Stimulated activated CD8-positive, alpha-beta memory T cell treated with anti-CD3 and anti-CD28 coated beads, Interleukin-15, amount 100 ng/mL, for 4 hours (primary cell): ENCODE measurements at places on chromosomes 16 and 17.
A peak's percentile ranks its signal among the peaks of the same experiment; 100 is the strongest.

DNA sequence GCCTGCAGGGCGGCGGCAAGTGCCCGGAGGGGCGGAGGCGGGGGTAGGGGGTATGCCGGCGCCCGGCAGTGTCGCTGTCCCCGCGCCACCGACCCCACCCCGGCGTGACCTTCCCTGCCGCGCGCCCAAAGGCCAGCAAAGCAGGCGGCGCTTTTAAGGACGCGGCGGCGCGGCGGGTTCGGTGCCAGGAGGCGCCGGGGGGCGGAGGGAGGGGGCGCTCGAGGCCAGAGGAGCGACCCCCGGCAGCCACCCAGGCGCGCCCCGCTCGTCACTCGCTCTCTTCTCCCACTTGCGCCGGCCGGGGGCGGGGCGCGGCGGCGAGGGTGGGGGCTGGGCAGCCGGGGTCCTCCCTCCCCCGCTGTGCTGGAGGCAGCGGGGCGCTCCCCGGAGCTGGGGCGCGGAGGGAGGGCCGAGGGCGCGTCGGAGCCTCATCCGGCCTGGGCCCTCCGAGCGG lies 8.6 kb upstream of the BAHCC1 start:
- DNase-seq = no peak

GRCh38 chr16:27849621-27850020 lies 213.9 kb downstream of the GSG1L start:
- no peak for DNase-seq

DNA sequence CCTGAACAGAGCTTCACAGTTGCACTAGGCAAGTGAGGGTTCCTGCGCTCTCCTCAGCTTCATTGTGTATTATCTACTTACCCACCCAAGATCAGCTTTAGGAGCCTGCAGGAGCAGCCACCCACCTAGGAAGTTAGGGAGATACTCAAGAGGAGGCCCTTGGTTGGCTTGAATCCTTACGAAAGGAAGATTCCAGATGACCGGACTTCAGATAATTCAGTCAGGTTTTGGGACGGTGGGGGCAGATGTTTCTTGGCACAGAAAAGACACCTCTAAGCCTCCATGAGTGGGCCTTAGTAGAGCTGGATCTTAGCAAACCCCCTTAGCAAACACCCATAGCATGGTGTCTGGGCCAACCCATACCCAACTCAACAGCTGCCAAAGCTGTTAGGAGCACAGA lies 2.4 kb upstream of the CBFB start:
- DNase-seq = no peak

DNA sequence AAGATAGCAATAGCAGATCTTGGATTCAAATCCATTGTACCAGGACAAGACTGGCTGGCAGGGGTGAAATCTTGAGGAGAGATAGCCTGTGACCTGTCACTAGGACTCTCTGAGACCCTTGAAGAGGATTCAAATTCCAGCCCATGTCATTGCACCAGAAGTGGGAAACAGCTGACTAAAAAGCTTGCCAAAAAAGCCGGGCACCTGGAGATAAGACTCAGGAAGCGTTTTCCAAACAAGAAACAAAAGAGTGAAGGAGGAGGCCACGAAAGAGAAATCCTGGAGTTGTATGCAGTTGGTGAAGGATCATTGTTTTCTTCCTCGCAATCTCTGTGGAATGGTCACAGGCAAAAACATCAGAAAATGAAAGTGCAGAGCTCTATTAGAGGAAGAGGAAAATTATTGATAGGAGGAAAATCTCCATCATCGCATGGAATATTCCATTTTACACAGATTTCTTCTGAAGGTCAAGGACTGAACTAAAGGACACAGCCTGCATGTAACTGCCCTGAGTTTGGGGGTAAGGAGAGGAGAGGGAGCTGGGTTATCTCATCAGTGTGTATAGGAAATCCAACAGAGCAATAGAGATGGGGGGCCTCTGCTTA lies 9.0 kb upstream of the WSB1 start:
- DNase-seq = no peak

DNA sequence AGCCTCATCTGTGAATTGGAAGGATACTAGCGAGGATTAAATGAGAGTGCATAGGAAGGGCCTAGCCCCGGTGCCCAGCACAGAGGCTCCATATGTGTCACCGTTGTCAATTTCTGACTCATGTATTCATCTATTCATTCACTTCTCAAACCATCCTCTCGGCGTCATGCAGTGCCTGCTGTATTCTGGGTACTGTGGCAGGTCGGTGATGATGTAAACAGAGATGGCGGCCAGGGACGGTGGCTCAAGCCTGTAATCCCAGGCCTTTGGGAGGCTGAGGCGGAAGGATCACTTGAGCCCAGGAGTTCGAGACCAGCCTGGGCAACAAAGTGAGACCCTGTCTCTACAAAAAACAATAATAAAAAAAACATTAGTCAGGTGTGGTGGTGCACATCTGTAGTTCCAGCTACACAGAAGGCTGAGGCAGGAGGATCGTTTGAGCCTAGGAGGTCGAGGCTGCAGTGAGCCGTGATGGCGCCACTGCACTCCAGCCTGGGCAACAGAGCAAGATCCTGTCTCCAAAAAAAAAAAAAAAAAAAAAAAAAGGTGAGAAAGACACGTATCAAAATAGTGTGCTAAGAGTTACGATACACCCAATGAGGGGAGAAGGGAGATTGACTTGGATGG lies 4.3 kb upstream of the PPP1R1B start:
- no peak for DNase-seq

- DNase-seq = no peak
Observed at GRCh38 chr17:42568341-42569111, 1.6 kb downstream of the MLX start.

GRCh38 chr17:79728169-79728907 lies 2.4 kb upstream of the ENPP7 start:
- DNase-seq = peak; percentile 67

GRCh38 chr16:64880994-64881393 lies 240.9 kb downstream of the CDH11 start:
- DNase-seq = no peak

DNA sequence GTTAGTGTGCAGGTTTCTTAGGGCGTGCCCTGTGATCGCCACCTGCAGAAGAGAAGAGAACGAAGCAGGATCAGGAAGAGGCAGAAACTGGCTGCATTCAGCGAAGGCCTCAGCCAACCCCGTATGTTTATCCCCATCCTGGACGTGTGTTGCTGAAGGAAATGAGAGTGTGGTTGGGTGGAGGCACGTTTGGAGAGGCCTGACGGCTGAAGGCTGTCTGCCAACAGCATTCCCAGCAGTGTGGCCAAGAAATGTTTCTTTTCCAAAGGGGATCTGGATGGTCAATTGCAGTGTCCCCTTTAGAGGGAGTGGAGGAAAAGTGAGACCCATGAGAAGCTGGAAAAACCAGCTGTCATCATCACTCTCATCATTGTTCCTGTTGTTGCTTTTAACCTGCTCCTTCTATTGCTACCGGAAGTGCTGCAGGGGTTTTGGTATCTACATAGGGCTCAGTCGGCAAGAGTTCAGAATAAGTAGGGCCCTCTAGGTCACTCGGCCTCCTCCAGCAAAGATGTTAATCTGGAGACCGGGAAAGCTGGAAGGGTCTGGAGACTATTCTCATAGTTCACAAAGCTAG lies 46.5 kb upstream of the SLC47A1 start:
- DNase-seq = no peak

- no peak for DNase-seq
Observed at GRCh38 chr17:59848778-59849177, 44.0 kb downstream of the TUBD1 start.

DNA sequence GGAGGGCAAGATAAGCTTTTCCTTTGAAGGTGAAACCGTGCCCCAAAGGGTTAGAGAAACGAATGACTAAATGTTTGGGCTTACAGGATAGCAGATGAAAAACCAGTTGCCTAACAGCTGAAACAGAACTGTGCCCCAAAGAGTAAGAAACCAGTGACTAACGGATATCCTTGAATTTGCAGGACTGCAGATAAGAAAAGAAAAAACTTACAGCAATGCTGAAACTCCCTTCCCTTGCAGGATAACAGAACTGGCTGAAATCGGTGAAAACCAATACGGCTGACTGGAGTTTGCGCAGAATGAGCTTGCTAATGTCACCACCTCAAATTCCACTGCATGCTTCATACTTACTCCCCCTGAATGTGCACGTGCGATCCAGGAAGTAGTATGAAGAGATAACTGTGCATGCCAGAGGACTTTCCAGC lies 175.2 kb upstream of the NLRP1 start:
- no peak for DNase-seq

GRCh38 chr17:69812240-69812837 lies 262.7 kb upstream of the KCNJ16 start:
- DNase-seq = no peak

DNA sequence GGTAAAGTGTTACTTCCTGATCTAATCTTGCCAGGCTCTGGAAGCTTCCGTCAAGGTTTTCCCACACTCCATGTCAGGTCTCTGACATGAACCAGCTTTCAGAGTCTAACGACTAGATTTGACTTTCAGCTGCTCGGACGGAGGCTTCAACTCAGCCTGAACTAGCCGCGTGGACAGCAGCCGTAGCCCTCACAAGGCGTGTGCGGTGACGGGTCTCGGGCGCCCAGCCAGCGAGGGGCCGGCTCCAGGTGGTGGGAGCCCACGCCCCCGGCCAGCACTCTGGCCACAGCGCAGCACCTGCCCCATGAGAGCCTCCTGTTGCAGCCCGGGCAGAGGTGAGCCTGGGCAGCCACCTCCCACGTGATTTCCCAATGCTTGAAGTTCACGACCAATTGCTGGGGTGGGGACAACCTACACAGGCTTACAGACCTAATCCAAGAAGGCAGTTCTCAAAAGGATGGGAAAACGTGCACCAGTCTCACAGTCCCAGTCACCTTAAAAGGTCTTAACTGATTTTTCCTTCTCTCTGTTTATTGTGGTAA lies 45.5 kb downstream of the TBC1D16 start:
- no peak for DNase-seq

GRCh38 chr17:68057531-68057952 lies 22.0 kb downstream of the KPNA2 start:
- DNase-seq = peak; percentile 4

- no peak for DNase-seq
Observed at GRCh38 chr17:78741644-78742284, 40.3 kb downstream of the CYTH1 start.

GRCh38 chr16:66959704-66960161 lies 1.3 kb upstream of the CES3 start:
- DNase-seq = no peak

GRCh38 chr16:27676839-27677238 lies 126.9 kb downstream of the KATNIP start:
- no peak for DNase-seq

- no peak for DNase-seq
Observed at GRCh38 chr17:983921-984320, 4.3 kb upstream of the NXN start.

DNA sequence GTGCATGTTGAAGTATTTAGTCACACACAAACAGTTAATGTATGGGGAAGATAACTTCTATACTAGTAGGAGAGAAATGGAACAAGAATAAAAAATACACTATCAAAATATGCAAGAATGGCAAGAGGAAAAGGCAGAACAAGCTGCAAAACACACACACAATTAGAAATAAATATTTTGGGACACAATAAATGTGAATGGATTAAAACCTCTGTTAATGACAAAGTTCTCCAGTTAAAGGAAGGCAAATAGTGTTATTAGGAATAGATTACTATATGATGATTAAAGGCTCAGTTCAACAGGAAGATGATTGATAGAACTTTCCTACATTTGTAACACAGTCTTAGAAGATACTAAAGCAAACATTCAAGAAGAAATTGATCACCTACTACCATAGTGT lies 106.3 kb upstream of the ZNF750 start:
- no peak for DNase-seq

- DNase-seq = no peak
Observed at GRCh38 chr16:81036751-81037350, 1.2 kb downstream of the ATMIN start.

GRCh38 chr16:49800876-49801275 lies 55.0 kb downstream of the ZNF423 start:
- DNase-seq = no peak

DNA sequence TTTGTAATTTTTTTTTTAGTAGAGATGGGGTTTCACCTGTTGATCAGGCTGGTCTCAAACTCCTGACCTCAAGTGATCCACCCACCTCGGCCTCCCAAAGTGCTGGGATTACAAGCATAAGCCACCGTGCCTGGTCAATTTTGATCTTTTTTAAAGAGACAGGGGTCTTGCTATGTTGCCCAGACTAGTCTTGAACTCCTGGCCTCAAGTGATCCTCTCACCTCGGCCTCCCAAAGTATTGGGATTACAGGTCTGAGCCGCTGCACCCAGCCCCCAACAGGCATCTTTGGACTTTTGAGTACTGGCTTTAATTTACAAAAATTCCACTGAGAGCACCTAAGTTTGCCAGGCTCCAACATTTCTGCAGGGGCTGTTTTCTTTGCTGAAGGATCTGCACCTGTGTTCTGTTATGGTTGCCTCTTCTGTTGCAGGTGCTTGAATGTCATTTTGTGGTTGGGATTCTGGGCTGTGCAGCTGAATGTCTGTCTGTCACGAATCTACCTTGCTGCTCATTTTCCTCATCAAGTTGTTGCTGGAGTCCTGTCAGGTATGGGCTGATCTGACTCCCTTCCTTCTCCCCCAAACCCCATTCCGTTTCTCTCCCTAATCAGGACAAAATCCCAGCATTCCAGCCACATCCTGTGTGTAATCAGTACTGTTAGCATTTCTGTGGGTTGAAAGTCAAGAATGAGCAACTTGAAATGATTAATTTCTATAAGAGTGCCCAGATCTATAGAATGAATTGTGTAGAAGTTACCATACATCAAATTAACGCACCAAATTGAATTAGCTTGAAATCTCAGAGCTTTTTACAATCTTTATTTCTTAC lies 8.5 kb downstream of the G6PC1 start:
- DNase-seq = no peak

GRCh38 chr17:72474719-72475477 lies 354.1 kb downstream of the SOX9 start:
- no peak for DNase-seq

DNA sequence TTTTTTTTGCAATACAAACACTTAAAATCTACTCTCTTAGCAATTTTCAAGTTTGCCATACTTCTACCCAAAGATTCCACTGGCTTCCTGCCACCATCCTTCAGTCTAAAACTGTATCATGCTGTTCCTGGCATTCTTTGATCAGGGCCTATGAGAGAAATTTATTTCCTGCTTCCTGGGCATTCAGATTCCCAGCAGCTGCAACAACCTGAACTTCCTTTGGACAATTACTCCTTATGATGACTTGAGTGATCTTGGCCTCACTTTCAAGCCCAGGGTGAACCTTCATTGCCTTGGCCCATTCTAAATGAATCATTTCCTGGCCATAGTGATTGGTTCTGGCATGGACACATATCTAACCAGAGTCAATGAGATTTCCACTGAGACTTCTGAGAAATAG lies 18.0 kb upstream of the MON1B start:
- no peak for DNase-seq

GRCh38 chr17:43439041-43439440 lies 40.2 kb downstream of the ARL4D start:
- DNase-seq = no peak

DNA sequence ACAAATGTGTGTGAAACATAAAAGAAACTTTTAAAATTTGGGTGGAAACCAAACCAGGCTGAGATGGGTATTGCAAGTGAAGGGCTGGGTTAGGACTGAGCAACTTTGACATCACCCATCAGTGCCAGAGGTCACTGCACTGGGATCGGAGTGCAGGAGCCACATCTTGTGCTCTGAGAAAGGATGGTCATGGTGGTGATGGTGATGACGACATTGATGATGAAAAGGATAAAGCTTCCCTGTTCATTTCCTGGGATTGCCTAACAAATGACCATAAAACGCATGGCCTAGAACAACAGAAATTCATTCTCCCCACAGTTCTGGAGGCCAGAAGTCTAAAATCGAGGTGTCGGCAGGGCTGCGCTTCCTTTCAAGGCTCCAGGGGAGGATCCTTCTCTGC lies 324.0 kb downstream of the MAF start:
- no peak for DNase-seq

- DNase-seq = no peak
Observed at GRCh38 chr16:30741461-30741914, 6.7 kb upstream of the PHKG2 start.
